ENCODE measurements at places on chromosomes 2 and 18.

DNA sequence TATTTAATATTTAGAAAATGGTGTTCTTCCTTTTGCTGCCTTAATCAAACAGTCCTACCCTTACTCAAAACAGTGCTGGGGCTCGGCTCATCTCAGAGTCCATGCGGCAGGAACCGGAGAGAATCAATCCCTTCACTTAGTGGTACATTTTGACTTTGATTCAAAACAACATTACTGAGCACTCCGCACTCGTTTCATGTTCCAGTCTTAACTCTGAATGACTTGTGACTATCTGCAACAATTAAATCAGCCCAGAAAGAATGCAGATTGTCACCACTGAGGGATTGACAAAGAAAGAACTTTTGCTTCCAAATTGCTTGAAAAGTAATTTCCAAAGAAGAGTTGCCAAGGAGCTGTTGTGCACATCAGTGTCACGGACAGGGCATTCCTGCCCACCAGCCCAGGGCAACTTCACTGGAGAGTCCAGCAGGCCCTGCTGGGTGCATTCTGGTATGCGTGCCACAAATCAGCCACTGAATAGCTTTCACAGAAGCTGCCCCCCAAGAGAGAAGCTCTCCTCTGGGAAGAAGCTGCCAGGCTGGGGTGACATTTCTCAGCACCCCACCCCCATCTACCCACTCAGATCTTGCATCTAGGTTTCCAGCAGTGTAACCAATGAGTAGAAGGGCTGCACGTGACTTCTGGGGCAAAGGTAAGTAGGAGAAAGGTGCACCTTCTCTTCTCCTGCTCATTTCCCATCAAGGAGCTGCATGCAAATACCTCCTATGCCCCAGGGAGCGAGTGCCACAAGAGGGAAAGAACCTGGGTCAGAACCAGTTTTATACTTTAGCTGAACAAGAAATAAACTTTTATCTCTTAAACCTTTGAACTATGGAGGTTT, 84.6 kb upstream of the ATP8B1 start:
- DNase-seq: no peak

GRCh38 chr2:160505256-160505655, 11.6 kb upstream of the RBMS1 start:
- no peak for DNase-seq

GRCh38 chr2:53021292-53021691, 746.3 kb upstream of the CHAC2 start:
- DNase-seq: no peak

GRCh38 chr18:31774962-31775361, 14.3 kb upstream of the SLC25A52 start:
- DNase-seq: no peak

DNA sequence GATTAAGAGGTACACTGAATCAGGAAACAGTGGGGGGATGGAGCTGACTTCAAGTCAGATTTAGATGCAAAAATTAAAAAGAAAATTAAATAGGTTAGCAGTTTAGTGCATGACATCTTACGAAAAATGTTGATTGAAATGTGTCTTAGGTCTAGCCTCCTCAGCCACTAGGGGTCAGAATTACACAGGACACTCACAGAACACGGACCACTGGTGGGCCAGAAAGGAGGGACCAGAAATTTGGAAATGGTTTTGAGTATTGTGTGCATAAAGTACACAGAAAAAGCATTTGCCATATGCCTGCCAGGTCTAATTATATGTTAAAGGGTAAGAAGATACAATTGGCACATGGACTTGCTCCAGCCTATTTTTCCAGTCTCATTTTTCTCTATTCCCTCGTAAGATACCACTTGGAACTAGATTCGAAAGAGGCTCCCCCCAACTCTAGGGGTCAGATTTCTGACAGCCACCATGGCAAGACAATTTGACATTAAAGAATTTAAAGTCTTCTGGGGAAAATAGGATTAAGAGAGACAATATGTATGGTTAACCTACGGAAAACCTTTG, 550.2 kb upstream of the SETBP1 start:
- no peak for DNase-seq

GRCh38 chr2:86790134-86790675, 508 bp downstream of the CD8A start:
- no peak for DNase-seq

GRCh38 chr2:146241023-146241422, 1603.8 kb upstream of the ACVR2A start:
- no peak for DNase-seq

DNA sequence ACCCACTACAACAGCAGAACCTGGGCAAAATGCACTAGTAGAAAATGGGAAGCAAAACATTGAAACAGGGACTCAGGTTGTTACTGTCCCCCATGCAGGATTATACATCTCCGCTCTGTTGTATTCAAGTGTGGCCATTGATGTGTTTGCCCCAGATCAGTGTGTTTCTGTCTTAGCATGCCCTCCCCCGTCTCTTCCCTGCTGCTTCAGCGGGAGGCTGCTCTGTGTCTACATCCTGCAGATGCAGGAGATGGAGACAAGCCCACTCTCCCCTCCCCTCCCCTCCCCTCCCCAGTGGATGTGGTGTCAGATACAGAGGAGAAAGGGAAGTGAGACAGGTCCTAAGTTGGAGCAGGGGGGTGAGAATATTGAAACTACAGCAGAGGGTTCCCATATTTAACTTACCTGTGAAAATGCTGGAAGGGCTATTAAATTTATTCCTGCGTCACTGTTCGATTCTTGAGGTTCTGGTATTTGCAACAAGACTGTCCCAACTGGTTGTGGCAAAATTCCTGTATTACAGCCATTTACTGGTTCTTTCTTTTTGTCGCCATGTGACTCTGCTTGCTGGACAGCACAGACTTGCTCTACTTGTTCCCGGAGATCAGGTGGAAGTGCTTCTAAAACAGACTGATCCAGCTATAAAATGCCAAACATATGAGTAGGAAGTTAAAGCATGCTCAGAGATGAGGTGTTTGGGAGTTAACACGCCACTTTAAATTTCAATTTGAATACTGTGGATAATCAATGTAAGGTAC, 67.0 kb downstream of the EIF5B start:
- DNase-seq: no peak

DNA sequence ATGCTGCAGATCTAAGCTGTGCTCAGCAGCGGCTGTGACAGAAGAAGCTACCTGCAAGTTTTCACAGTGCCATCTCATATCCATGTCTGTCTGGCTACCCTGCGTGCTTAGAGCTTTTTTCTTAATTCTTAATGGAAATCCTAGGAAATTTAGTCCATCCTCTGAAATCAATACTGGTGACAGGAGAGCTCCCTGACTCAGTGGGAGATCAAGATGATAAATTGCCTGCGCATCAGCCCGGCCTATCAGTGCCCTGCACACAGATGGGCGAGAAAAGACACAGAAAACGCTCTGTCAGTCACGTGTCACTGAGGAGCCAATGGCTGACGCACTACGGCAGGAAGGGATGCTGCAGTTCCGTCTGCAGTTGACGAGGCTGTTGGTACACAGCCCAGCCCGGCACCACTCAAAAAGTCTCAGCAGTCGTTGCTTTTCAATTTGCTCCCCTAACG, 819.6 kb upstream of the FSHR start:
- no peak for DNase-seq

GRCh38 chr2:204415406-204416181, 129.7 kb upstream of the PARD3B start:
- DNase-seq: no peak

- no peak for DNase-seq
These were observed 8.6 kb upstream of the ME2 start for GRCh38 chr18:50870138-50870845.

DNA sequence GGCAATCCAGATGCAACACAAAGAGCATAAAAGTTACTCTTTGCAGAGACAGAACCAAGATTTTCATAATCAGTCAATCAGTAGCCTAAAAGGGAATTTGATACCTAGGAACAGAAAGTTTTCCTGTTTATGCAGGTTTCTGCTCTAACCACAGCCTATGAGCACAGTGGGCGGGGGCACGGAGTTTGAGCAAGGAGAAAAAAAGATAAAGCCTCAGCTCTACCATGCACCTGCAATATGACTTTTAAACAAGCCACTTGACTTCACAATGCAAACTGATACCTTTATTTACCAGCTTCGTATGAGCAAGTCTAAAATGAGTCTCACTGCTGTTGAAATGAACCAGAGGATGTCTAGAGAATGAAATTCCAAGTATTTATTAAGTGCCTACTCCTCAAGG, 5.6 kb upstream of the LRATD1 start:
- no peak for DNase-seq

DNA sequence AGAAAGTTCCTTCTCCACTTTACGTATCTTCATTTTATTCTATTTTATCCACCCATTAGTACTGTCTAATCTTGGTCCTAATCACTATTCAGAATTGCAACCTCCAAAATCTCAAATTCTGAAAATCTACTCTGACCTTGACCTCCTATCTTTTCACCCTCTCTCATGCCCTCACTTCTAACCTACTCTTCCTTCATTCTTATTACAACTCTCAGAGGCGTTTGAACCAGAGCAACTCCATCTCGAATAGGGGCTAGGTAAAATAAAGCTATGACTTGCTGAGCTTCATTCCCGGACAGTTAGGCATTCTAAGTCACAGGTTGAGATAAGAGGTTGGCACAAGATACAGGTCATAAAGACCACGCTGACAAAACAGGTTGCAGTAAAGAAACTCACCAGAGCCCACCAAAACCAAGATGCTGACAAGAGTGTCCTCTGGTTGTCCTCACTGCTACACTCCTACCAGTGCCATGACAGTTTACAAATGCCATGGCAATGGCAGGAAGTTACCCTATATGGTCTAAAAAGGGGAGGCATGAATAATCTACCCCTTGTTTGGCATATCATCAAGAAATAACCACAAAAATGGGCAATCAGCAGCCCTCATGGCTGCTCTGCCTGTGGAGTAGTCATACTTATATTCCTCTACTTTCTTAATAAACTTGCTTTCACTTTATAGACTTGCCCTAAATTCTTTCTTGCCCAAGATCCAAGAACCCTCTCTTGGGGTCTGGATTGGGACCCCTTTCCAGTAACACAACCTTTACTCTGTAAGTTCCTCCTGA, 11.4 kb downstream of the CCDC88A start:
- DNase-seq: no peak

DNA sequence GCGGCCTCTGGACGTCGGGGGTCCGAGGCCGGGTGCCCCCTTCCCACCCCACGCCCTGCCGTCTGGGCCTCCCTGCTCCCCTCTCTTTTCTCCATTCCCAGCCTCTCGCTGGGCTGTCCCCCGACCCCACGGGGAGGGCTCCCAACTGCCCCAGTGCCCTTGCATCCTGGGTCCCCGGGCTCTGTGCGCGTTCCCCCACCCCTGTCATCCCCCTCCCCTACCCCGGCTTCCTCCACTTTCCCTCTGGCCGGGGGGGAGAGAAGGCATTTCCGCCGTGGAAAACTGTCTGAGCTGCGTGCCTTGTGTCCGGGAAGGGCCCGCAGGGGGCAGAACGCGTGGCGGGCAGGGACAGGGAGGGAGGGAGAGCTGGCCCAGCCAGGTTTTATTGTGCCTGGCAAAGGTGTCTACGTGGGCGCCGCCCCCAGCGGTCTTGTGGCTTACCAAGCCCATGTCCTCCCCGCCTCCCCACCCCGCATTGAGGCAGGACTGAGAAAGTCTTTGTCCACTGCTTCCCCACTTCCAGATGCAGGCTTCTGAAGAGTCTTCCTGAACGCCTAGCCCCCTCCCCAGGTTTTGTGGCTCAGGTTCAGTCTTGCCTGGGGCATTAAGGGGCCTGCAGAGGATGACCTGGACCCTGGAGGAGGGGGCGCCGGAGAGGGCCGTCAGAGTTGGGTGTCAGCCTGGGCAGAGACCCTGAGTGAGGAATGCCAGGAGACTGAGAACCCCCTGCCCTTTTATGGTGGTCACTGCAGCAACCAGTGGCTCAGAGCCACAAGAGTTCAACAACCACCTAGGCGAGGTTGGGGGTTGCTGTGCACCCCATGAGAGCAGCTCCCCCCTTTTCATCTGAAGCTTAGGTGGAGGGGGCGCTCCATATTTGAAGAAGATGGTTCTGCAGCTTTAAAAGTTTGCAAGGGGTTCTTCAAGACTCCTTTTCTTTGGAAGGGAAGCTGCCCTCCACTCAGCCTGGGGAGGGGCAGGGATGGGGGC, 1.3 kb downstream of the ITM2C start:
- no peak for DNase-seq

DNA sequence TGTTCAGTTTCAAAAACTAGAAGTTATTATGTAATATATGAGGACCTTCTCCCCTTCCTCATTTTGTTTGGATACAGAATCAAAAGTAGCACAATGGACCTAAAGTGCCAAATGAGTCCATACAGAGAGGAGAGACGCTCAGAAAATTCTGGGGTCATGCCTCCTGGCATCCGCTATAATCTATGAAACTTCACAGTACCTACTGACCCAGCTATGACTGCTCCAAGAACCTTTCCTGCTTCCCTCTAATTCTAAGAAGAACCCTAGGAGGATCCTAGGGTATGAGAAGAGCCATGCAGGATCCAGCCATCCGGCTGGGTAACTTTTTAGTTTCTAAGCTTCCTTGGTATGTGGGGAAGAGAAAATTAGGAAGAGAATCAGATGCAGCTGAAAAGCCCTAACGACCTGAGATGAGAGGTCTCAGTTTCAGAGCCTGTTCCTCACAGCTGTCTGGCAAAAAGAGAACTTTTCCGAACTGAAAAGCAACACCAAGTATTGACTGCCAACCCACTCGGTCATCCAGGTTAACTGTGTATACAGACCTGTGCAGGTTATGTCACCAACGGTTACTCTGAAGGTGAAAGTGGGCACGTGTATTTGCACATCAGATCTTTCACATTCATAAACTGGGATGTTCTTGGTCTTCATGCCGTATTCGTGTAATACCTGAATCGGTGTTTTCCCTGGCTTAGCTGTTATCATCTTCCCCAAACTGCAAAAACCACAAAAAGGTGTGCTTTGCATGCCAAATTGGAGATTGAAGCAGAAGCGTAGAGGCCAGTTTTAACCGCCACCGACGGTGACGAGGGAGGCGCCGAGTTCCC, 1.1 kb downstream of the PRKRA start:
- DNase-seq: no peak

GRCh38 chr2:23777826-23778225, 149.1 kb downstream of the ATAD2B start:
- DNase-seq: no peak

Measured in natural killer cell treated with Interleukin-12 subunit alpha and Interleukin-12 subunit beta and Interleukin-15 and Interleukin-18, amount 100 ng/mL, for 72 hours (primary cell).